ENCODE measurements at places on chromosomes 1 and 21.
A peak's percentile ranks its signal among the peaks of the same experiment; 100 is the strongest.

DNA sequence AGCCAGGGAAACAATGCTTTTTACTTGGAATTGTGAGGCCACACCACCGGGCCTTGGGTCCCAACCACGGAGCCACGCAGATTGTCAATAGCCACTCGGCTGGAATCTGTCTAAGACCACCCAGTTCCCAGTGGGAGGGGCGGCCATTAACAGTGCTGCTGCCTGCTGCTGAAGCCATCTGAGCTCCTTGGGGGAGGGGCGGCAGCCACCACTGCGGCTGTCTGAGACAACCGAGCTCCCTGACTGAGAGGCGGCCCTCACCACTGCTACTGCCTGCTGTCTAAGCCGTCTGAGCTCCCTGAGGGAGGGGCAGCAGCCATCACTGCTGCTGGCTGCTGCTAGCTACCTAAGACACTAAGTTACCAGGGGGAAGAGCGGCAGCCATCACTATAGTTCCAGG is 64.3 kb downstream of the DMRTA2 start:
- DNase-seq = no peak

GRCh38 chr1:43491061-43491460 is 37.3 kb upstream of the HYI start:
- no peak for DNase-seq

GRCh38 chr1:240501115-240501514 is 110.8 kb downstream of the GREM2 start:
- DNase-seq = no peak

GRCh38 chr1:23371987-23372880 is 2.6 kb upstream of the ZNF436 start:
- no peak for DNase-seq

- no peak for DNase-seq
Observed at GRCh38 chr1:215321802-215322201, 239.3 kb downstream of the KCNK2 start.

- DNase-seq = no peak
Observed at GRCh38 chr1:117237726-117238381, 27.1 kb upstream of the VTCN1 start.

- no peak for DNase-seq
Observed at GRCh38 chr1:38464071-38464661, 395.4 kb downstream of the RRAGC start.

GRCh38 chr1:236395230-236395946 is 1.3 kb downstream of the EDARADD start:
- DNase-seq = no peak

- DNase-seq = no peak
Observed at GRCh38 chr1:94768036-94768435, 52.1 kb upstream of the SLC44A3 start.

GRCh38 chr1:200535605-200536004 is 84.9 kb downstream of the KIF14 start:
- DNase-seq = no peak

DNA sequence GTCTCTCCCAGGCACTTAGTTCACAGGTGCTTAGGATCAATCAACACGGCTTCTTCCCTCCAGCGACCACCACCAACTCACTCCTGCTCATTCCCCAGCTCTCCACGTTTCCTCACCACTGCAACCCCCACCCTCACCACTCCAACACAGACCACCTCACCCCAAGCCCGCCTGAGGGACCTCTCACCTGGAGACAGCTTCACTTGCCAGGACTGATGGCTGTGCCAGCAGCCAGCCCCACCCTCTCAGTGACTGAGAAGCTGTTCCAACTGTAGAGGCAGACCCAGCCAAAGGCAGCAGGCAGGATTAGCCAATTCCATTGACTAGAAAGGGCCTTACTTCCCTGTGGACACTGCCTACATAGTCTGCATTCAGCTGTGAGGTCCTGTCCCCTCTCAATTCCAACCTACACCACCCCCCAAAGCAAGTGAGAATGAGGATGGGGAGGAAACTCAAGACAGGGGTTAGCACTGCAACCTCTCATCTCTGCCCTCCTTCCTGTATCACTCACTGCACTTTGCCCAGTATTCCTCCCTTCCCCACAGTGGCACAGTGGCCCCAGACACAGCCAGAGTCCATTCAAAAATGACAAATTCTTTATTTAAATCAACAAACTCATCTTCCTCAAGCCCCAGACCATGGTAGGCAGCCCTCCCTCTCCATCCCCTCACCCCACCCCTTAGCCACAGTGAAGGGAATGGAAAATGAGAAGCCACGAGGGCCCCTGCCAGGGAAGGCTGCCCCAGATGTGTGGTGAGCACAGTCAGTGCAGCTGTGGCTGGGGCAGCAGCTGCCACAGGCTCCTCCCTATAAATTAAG is 7.6 kb downstream of the TAGLN2 start:
- no peak for DNase-seq

DNA sequence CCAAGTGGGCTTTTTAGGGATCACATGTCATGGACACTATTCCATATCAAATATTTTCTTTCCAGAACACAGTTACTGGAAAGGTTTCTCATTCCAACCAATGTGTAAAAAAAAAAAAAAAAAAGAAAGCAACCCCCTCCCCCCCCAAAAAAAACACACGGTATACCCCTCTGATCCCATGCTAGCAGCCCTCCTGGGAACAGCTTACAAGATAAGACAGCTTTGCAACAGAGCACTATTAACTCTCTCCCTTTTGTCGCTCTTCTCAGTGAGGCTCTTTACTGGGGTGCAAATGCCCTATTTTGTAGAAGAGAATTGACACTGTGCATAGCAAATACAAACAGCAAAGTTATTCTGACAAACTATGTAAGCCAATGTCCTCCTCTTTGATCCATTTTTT is 161.2 kb downstream of the NTMT2 start:
- no peak for DNase-seq

DNA sequence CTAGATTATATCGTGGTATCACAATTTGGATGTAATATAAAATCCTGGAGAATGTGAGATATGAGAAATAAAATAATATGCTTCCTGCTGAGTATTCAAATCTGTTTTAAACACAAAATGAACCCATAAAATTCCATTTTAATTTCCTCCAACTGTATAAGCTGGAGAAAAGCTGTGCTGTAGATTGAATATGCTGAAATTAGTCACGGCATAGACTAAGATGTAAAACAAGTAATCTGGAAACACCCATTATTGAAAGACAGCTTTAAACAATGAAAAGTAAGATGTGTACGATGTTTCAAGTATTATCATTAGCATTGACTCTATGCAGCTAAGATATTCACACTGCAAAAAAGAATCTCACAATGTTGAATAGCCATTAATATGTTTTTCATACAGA is 403.4 kb upstream of the BRINP3 start:
- DNase-seq = no peak

- DNase-seq = no peak
Observed at GRCh38 chr1:16956775-16957174, 23.6 kb downstream of the MFAP2 start.

- DNase-seq = peak; percentile 58
Observed at GRCh38 chr21:31604591-31605190, 54.8 kb upstream of the SOD1 start.

GRCh38 chr1:15345705-15346345 is 63.9 kb upstream of the EFHD2 start:
- no peak for DNase-seq

DNA sequence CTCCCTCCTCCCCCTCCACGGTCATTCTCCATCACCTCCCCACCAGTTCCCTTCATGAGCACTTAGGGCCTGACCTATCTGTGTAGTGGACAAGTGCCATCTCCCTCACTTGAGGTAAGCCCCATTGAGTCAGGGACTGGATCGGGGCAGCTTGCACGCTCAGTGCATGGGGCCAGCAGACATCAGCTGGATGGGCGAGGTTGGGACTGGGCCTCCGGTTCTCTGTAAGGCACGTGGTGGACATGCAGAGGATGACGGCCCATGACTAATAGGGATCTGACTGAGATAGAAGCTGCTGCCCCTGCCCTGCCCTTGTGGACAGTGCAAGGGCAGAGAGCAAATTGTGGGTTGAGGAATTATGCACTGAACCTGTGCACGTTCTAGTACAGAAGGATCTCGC is 120.4 kb upstream of the C1orf174 start:
- DNase-seq = no peak

GRCh38 chr21:18987520-18988026 is 584.0 kb upstream of the TMPRSS15 start:
- DNase-seq = no peak

- no peak for DNase-seq
Observed at GRCh38 chr1:201334325-201335173, 42.9 kb downstream of the TNNT2 start.

DNA sequence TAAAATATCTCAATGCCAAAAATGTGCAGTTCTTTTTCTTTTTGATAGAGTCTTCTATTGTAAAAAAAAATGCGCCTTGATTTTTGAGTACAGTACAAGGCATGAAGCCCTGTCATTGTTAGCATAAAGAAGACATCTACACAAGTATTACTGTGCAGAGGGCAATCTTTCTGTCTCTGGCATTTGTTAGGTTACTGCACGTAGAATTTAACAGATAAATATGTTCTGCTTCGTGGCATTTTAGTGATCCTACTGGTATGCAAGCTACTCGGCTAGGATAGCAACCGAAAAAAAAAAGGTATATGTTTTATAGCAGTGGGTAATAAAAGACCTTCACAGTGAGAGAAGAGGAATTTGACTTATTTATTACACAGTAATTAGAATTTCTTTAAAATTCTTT is 492.9 kb upstream of the ADGRL2 start:
- no peak for DNase-seq

- peak; percentile 67 for DNase-seq
Observed at GRCh38 chr1:65691152-65691900, 101.4 kb upstream of the PDE4B start.

DNA sequence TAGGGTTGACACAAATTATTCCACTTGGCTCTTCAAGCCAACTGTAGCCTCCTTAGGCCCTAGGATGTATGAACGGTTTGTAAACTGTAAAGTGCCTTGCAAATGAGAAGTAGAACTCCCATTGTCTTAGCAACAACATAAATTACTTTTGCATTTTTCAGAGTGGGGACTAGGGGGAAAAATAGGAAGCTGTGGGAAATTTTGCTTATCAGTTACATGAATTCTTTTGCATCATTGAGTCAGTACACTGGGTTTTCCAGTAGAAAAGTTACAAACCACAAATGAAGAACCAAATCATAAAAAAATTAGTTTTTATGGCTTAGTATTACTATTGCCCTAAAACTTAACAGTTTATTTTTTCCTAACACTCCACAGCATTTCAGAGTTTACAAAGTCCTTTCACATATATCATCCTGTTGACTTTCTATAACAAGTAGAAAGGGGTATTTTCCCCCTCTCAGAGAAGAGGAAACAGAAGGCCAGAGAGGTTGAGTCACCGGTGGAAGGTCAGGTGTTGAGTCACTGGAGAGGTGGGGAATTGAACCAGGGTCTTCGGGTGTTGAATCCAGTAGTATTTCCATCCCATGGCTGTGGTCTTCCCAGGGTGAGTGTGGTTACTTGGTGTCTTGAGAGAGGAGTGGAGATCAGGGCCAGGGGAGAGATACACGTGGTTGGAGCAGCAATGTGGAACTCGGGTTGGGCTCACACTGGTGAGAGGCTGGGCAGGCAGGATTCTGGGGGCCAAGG is 71.9 kb upstream of the USP24 start:
- DNase-seq = no peak

- DNase-seq = no peak
Observed at GRCh38 chr1:54299037-54299436, 99.1 kb downstream of the MRPL37 start.

DNA sequence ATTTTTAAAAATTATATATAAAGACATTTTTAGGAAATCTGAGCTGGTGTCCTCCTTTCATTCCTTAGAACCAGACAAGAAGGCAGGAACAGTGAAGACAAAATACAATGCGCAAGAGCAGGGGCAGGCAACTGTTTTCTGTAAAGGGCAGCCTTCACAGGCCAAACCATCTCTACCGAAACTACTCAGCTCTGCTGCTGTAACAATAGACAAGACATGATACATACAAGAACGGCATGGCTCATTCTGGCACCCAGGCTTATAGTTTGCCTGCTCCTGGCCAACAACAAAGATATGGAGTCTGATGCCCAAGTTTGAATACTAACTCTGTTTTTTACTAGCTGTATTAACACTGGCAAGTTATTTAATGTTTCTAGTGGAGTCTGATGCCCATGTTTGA is 232.0 kb downstream of the SMYD3 start:
- no peak for DNase-seq

- peak; percentile 71 for DNase-seq
Observed at GRCh38 chr1:153790313-153790965, 15.2 kb downstream of the SLC27A3 start.

GRCh38 chr1:210321552-210321951 is 7.2 kb upstream of the HHAT start:
- no peak for DNase-seq

GRCh38 chr1:20229171-20229570 is 42.9 kb upstream of the PLA2G2C start:
- no peak for DNase-seq

- no peak for DNase-seq
Observed at GRCh38 chr21:30590297-30590696, at the start of gene KRTAP22-2. TSS of gene KRTAP22-2 (minus strand) at chr21:30590397.

GRCh38 chr1:117919376-117919775 is 10.0 kb downstream of the GDAP2 start:
- DNase-seq = no peak

DNA sequence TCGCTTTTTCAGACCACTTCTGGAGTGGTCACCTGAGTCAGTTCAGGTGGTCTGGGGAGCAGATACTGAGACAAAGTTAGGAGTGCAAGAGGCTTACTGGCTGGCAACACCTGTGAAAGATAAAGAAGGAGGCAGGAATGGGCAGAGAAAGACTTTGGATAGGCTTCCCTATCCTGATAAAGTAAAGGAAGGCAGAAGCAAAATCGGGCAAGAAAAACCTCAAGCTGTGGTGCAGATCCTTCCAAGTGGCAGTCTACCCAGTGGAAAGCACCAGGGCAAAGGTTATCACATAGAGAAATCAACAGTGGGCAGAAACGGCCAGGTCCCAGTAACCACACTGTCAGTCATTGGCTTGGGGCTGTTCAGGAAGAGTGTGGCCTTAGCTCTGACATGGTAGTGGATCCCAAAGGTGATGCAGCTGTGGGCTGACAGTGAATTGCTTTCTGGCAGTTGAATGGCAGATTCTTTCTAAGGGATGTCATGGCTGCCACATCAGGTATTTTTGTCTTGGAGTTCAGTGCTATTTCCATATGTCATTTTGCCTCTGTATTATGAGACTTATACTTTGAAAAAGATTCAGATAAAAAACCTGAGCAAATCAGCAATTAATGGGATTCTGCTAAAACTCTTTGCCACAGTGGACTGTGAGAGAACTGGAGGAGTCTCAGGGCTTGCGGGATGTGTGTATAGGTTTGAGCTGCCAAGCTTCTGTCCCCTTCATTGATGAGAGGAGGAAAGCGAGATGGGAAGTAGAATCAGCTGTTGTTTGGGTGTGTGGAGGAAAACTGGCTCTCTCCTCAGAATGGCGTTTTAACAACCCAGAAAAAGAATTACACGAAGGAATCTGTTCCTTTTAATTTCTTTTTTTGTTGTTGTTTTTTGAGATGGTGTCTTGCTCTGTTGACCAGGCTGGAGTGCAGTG is 8.1 kb upstream of the CGN start:
- no peak for DNase-seq

- DNase-seq = no peak
Observed at GRCh38 chr1:203360547-203361185, 9.7 kb upstream of the FMOD start.

Data from hippocampal formation (tissue), 2 donors.